Ecto neural progenitor cell (in vitro differentiated cells): ENCODE measurements at places on chromosomes 16 and 17.

DNA sequence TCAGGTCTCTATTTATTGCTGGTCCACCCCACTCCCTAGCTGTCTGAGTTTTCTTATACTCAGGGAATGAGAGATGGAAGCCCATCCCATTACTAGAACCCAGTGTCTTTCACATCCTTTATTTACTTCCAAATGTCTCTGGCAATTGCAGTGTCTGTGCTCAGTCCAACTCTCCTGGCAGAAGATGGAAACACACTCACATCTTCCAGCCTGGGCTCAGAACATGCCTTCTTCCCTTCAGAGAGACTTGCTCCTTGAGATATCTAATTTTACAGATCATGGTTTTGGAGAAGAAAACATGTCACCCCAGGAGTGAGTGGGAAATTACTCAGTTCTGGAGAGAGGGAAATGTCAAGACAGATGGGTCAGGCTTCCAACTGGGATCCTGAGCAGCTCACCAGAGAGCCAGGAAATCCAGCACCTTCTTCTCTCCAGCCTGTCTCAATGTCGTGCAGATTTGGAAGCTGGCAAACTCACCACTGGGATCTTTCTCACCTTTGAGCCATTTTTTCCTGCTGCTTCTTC is 494.4 kb downstream of the HS3ST4 start:
- DNase-seq, result no peak

GRCh38 chr16:15916323-15916722 is 27.9 kb upstream of the CEP20 start:
- DNase-seq, result no peak

DNA sequence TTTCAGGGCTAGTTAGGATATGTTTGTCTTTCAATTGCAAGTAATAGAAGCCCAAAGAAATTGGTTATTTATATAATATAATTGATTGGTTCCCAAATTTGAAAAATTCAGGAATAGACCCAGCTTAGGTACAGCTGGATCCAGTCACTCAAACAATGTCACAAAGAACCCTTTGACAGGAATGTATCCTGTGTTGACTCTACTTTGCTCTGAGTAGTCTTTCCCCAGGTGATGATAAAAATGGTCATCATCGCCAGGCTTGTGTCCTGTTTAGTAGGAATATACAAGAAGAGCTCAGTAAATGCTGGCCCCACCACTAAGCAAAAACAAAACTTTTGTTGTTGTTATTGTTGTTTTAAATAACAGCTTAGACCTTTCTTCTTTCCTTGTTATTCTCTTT is 35.0 kb downstream of the MAPT start:
- no peak for DNase-seq

DNA sequence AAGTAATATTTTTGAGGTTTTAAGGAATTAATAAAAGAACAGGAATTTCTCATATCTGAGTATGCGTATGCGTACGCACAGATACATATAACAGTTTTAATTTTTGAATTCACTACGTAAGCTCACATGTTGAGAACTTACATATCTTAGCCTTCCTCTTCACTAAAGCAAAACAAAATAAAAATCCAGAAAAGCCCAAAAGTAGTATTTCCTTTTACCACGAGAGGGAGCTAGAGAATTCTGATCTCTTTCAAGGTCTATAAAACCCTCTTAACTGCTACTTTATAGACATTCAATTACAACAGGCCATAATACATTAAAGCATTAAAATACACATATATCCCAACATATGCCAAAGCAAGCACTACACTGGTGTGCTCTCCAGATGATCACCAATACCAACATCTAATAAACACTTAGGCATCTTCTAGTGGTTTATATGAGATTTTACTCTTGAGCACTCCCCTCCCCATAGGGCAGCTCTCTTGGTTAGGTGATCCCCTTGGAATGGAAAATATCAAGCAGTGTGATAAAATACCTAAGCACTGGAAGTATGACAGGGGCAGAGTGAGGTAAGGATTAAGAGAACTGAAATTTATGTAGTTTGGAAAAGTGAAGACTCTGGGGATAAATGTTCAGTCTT is 94.0 kb downstream of the SKAP1 start:
- no peak for DNase-seq
